Stimulated activated CD8-positive, alpha-beta memory T cell treated with anti-CD3 and anti-CD28 coated beads, Interleukin-12 subunit alpha, Interleukin-12 subunit beta, amount 100 ng/mL, for 1 hour (primary cell): ENCODE measurements at places on chromosomes 6 and 20.

DNA sequence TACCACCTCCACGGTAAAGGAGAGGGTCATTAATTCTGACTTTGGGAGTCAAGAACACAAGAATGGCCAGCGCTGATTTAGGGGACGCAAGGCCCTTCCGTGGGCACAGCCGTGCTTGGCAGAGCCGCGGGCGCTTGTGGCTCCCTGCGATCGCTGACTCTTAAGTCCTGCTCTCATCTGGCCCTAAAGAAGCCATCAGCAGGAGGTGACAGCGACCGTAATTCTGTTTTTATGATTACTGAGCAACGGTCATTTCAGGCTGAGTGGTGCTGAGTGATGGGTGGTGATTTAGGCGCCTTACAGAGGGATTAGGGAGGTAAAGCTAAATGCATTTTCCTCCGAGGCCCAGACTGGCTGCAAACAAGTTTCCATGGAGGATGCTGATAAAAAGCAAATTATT is 364.6 kb upstream of the SULF2 start:
- no peak for DNase-seq

- no peak for DNase-seq
These were observed 43.1 kb upstream of the NEDD9 start for GRCh38 chr6:11275598-11275997.

- no peak for DNase-seq
These were observed 12.6 kb downstream of the SRC start for GRCh38 chr20:37358366-37359150.

- DNase-seq = no peak
These were observed 12.9 kb upstream of the FAM210B start for GRCh38 chr20:56345911-56346310.

GRCh38 chr20:5887386-5887785 is 62.9 kb downstream of the TRMT6 start:
- DNase-seq = no peak

DNA sequence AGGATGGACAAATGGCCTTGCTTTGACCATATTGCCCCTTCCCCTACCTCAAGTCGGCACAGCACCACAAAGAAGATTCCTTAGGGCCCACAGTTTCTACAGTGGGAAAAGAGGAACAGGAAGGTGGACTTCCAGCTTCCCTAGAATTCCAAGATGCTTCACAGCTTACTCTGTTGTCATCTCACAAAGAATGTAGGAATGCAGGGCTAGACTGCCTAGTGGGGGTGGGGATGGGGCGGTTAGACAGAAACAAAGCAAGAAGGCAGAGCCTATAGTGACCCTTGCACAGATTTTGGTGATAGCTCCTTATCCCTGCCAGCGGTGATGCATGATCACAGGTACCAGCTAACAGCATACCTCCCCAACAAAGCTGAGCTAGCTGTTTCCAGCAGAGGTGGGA is 607.6 kb upstream of the MAN1A1 start:
- no peak for DNase-seq

DNA sequence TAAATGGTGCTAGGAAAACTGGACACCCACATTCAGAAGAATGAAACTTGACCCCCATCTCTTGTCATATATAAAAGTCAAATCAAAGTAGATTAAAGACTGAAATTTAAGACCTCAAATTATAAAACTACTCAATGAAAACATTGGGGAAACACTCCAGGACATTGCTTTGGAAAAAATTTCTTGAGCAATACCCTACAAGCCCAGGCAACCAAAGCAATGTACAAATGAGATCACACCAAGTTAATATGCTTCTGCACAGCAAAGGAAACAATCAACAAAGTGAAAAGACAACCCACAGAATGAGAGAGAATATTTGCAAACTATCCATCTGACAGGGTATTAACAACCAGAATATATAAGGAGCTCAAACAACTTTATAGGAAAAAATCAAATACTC is 407.9 kb upstream of the BTBD3 start:
- DNase-seq = no peak

GRCh38 chr6:98583506-98583905 is 250.9 kb upstream of the POU3F2 start:
- DNase-seq = no peak

GRCh38 chr6:143271024-143271423 is 179.5 kb downstream of the ADAT2 start:
- DNase-seq = no peak

DNA sequence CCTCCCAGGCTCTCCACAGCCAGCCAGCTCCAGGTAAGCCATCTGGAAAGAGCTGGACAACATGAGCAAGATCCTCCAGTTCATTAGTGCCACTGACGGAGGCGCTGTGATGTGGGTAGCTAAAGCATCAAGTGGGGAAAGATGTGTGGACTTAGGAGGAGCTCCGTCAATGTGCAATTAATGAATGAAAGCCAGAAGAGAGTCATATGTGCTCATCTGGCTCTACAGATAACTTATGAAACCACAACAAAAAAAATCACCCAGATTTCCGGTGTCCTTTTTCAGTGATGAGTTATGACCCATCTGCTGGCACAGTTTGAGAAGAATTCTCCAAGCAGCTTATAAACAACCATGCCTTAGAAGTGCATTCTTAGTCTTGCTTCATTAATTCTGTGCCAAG is 311.7 kb upstream of the PLCB4 start:
- no peak for DNase-seq

GRCh38 chr20:49285813-49286494 is 8.1 kb upstream of the ZNFX1 start:
- no peak for DNase-seq

- DNase-seq = no peak
These were observed 2.6 kb downstream of the SIM1 start for GRCh38 chr6:100461917-100462705.

DNA sequence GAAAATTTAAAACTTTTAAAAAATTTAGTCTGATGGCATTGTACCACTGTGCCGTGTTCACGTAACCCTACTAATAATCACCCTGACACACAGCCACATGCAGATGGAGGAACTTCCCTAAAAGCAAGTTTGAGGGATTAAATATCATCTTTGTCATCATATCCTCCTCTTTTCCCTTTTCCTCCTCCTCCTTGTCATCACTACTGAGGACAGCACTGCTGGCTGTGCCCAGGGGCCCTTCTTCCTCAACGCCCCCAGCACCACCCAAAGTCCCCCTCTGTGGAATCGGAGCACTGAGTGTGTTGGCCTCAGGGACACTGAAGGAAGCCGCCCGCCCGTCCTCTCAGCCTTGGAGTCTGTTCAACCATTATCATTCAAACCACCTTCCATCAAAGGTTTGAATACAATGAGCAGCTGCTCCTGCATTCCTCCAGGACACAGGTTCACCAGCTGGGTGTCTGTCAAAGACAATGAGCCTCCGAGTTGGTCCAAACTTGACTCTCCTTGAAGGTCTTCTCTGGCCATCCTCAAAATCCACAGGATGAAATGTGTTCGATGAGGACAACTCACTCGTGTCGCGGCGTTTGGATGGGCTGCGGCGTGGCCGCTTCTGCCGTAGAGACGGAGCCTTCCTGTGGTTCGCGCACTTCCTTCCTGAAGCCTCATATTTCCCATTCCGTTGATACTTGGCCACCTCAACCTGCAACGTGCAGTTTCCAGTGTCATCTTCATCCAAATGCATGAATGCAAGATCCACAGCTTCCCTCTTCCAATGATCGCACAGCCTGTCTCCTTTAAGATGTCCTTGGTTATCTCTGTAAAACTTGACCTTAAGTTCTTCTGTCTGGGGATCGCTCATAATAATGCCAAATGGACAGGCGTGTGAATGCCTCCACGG is 23.3 kb downstream of the NQO2 start:
- DNase-seq = peak; percentile 37

DNA sequence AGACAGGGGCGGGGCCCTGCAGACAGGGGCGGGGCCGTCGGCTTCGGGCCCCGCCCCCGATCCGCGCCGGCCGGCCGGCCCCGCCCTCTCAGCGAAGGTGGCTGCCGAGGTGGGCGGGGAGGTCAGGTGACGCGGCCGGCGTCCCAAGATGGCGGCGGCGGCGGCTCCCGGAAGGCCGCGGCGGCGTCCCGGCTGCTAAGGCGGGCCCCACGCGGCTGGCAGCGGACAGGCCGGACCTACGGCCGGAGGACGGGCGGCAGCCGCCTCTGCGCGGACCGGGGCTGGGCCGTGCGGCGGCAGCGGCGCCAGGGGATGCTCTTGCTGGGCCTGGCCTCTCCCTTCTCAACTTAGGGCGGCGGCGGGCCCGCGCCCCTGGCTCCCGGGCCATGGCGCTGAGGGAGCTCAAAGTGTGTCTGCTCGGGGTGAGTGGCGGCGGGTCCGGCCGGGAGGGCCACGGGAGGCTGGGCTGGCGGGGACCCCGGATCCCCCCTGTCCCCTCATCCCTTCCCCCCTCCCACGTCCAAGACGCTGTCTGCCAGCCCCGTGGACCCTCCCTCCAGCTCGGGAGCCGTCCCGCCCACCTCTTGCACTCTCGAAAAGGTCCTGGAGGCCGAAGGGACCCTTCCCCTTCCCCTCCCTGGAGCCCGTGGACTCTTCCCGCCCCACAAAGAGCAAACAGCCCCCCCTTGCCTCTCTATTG is at the start of gene RAB22A:
Gene RAB22A (plus strand): TSS at position 125 of the 700 bp plus-strand sequence. CDS start 262 bp downstream, at position 387.
- peak; percentile 76 for DNase-seq

DNA sequence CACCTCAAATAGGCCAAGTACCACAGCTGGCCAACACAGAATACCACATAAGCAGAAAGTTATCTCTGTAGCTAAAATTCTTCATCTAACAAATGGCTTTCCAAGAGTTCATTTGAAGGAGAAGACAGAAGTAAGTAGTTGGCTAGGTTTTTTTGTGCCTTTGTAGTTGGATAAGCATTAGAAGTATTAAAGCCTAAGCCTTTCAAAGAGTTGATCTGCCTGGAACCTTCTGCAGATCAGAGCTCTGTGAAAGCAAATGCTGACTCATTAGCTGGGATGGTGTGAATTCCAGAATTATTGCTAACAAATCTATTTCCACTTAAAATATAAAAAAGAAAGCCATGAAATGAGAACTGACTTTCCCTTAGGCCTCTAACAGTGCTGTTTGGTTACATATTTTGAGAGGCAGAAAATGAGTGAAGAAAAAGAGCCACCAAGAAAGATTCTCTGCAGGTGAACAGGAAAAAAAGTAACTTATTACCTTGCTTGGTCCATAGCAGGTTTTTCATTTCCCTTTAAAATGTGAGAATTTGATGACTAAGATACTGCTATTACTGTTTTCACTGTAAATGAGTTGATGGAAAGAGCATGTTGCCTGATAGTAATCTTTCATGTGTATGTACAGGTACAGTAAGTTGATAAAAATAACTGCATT is 763.2 kb upstream of the FLRT3 start:
- DNase-seq = no peak

DNA sequence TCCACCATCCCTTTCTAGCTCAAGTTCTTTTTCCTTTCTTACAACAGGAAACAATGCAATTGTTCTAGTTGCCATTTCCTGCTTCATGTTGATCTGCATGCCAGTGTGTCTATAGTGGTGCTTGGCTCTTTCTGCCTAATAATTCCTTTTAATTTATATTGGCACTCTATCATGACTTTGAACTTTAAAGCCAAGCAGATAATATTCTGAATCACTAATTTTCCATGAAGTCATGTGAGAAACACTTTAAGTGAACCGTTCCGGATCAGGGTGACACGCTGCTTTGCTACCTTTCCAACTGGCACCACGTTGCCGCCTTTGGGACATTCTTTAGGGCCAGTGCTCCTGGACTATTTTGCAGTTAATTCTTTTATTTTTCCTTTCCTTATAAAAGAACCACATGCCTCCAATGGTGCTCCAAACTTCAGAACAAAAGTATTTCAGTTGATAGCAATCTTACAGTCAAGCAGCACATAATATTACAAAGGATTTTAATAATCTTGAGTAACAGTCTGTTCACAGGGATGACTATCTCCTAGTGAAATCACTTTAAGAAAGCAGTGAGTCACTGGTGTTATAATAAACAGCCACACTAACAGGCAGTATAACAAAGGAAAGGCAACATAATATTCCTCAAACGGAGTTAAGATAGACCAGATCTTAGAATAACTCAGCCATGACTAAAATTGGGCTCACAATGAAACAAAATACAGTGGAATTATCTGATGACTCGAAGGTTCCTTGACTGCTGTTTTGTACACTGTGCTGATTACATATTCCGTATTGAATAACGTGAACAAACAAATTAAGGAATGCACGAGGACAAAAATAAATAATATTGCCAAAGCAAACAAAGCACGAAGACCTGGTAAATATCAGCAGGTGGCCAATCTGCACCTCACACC is 19.0 kb upstream of the BLOC1S5 start:
- DNase-seq = no peak

DNA sequence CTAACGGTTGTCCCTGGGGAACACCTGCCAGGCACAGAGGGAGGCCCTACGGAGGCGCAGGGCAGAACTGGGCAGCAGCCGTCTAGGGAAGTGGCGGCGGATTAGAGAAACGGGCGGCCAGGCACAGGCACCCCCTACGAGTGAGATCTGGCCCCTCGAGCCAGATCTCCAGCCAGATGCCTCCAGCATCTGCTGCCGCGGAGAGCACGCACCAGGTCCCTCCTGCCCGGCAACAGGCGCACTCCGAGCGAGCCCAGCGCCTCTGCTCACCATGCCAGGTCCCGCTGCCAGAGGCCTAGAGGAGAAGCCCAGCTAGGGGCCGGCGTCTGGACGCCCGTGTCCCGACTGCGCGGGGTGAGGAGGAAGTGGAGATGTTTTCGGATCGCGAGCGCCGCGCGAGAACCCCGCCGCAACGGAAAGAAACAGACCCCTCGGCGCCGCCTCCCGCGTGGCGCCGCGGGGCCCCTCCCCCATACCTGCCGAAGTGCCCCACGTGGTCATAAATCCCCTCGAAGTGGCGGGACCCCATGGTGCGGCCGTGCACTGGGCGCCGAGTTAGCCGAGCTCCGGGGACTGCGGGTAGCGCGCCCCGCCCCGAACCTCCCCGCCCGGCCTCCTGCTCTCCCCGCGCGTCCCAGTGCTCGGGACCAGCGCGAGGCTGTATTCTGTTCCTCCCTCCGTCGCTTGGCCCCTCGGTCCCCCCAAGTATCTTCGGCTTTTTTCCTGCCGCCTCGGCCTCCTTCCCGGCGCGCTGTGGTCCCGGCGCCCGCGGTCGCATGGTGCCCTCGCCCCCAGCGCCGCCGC is at the start of gene SLC22A16:
Gene SLC22A16 (minus strand): TSS at position 568 of the 804 bp plus-strand sequence. CDS start 39 bp downstream, at position 529.
- DNase-seq = no peak

DNA sequence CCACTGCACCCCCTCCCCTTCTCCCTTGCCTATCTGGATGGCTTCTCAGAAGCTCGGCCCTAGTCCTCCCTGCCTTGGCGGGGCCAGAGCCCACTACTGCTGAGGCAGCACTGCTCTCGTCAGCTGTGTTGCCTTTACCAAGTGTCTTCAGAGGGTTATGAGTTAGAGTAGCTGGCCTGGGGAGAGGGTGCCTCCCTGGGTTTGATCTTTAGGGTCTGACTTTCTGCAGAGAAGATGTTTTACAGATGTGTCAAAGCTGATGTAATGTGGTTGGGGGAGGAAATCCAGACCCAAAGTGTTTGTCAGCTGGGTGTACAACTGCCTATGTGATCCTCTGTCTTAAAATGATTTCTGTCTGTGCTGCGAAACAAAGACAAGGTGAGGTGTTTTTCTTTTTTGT is 30.4 kb upstream of the PI16 start:
- no peak for DNase-seq

DNA sequence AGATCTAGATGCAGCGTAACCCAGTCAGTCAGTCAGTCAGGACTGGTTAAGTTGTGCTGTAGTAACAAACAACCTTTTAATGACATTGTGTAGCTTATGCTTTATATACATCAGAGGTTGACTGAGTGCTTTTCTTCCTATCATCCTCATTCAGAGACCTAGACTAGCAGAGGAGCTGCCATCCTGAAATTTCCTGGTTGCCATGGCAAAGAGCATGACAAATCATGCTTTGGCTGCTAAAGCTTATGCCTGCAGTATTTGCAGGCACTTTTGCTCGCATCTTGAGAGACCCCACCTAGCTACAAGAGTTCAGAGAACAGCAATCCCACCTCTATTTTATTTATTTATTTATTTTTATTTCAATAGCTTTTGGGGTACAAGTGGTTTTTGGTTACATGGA is 244.0 kb downstream of the BTBD3 start:
- no peak for DNase-seq

- DNase-seq = no peak
These were observed 9.1 kb upstream of the RNF182 start for GRCh38 chr6:13915561-13916229.
